Endothelial cell (in vitro differentiated cells): ENCODE measurements at places on chromosomes 2 and 18.

DNA sequence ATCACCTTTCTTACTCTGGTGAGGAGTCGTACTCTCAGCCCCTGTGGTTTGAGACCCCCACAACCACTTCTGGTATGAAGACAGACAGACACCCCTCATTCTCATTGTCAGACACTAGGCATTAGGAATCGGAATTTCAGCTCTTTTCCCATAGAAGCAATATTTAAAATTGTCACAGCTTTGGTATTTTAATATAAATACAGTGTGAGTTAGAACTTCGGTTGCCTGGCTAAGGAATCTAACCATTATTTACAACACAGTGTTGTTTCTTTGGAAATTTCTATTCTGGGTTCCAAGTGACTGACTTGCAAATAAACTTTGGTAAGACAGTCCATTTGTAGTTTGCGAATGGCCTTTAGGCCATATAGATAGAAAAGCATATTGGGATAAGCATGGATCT lies 318.1 kb downstream of the PARD3B start:
- no peak for DNase-seq

- peak; percentile 38 for DNase-seq
These were observed 929.2 kb upstream of the SOX11 start for GRCh38 chr2:4762951-4763376.

DNA sequence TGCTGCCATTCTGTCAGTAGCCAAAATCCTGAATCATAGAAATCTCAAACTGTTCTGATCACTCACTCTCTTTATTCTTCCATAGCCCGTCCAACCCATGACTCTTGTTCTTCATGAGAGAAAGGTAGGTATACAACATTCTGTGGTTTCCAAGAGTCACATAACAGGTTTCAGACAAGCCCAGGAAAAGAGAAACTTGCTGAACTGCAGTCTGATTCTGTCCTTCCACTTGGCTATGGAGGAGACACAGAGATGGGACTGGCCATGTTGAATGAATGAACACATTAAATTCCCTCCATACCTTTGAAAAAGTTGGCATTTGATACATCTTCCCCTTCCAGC lies 880.2 kb upstream of the CELF4 start:
- no peak for DNase-seq

DNA sequence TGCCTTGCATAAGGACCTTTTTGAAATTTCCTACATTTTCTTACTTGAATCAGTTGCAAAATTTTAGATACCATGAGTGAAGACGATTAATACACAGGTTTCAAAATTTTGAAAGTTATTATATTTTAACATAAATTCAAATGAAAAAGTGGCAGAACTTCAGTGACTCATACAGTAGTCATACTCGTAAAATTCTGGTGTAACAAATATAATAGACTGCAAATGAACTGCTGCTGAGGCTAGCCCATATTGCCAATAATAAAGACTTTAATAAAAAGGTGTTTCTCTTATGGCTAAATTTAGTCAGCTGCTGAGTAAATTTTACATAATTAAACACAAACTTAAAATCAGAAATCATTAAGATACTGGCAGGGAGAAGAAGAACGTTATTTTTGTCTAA lies 36.9 kb downstream of the MSH6 start:
- no peak for DNase-seq

GRCh38 chr2:175152242-175152641 lies 15.8 kb downstream of the ATF2 start:
- no peak for DNase-seq

GRCh38 chr2:219439506-219439905 lies 4.9 kb downstream of the SPEG start:
- DNase-seq: no peak

GRCh38 chr2:27779417-27780055 lies 8.0 kb downstream of the MRPL33 start:
- DNase-seq: no peak
